ENCODE measurements at places on chromosomes 7 and 10. TPM values are rescaled to one million over a fixed set of nuclear protein-coding genes. Genes with fewer than 3 reads are reported as not detected.

RBM48 gene
- total RNA-seq = 11.7 TPM

CROT gene
- 9.6 TPM for total RNA-seq

ZPBP gene
- not detected for total RNA-seq

BBS9 gene
- 9.5 TPM for total RNA-seq

PLXDC2 gene
- total RNA-seq = not detected

SUN3 gene
- not detected for total RNA-seq

SRI gene
- 220 TPM for total RNA-seq

PAX2 gene
- total RNA-seq = not detected

CYP2C19 gene
- 0.53 TPM for total RNA-seq

SPDYE16 gene
- 0.19 TPM for total RNA-seq

PRPS1L1 gene
- total RNA-seq = not detected

BICC1 gene
- total RNA-seq = not detected

DNTT gene
- not detected for total RNA-seq

SMKR1 gene
- total RNA-seq = 1.5 TPM

CLCN1 gene
- total RNA-seq = 0.17 TPM

PTN gene
- total RNA-seq = not detected

ASB15 gene
- not detected for total RNA-seq

CDHR3 gene
- total RNA-seq = 0.85 TPM

KCP gene
- total RNA-seq = 0.05 TPM

ZNHIT1 gene
- total RNA-seq = 42.8 TPM

Measured in activated CD4-positive, alpha-beta memory T cell treated with anti-CD3 and anti-CD28 coated beads for 36 hours (primary cell).